ENCODE measurements at places on chromosomes 6 and 20. TPM values are rescaled to one million over a fixed set of nuclear protein-coding genes. Genes with fewer than 3 reads are reported as not detected.
A peak's percentile ranks its signal among the peaks of the same experiment; 100 is the strongest.

DNA sequence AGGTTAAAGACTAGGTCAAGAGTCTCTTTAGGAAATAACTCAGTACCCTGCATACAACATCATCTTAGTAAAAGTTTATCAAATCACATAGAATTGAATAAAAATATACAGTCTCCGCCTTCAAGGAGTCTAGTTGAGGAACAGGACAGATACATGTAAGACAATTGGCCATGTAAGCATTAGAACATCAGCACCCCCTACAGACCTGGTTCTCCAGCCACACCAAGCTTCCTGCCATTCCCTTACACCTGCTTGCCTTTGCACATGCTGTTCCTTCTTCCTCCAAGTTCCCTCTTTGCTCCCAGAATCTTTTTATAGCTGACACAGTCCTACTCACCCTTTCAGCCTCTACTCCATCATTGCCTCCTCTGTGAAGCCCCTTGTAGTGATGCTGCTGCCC, 187.8 kb upstream of the LRFN2 start:
- no peak for DNase-seq

GRCh38 chr6:142152746-142153145, 5.7 kb downstream of the VTA1 start:
- DNase-seq, result peak; percentile 60

Gene EZR
- total RNA-seq, result 55.2 TPM

- DNase-seq, result no peak
Observed at GRCh38 chr20:46159101-46159897, 41.2 kb downstream of the CD40 start.

- DNase-seq, result no peak
Observed at GRCh38 chr6:166079841-166080240, 87.8 kb downstream of the TBXT start.

DNA sequence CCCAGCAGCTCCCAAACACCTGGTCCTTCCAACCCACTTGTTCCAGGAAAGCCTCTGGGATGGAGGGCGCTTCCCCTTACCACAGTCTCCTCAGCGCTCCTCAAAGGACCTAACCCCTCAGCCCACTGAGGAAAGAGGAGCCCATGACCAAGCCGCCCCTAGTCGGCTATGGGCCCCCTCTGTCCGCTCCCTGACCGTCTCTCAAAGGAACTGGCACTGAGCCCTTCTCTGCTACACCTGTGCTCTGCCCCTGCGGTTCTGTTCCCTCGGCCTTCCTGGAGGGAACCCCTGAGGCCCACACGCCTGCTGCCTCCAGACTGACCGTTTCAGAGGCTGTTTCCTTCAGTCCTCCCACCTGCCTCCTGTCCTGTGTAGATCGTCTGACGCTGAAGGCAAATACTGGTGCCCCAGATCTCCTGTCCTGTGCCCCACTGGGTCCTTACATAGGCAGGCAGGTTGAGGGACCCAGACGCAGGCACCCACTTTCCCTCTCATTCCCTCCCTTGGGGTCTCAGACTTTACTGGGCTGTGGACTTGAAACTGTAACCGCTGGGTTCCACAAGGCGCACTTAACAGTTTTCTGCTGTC, 1.9 kb upstream of the SLC4A11 start:
- no peak for DNase-seq

DNA sequence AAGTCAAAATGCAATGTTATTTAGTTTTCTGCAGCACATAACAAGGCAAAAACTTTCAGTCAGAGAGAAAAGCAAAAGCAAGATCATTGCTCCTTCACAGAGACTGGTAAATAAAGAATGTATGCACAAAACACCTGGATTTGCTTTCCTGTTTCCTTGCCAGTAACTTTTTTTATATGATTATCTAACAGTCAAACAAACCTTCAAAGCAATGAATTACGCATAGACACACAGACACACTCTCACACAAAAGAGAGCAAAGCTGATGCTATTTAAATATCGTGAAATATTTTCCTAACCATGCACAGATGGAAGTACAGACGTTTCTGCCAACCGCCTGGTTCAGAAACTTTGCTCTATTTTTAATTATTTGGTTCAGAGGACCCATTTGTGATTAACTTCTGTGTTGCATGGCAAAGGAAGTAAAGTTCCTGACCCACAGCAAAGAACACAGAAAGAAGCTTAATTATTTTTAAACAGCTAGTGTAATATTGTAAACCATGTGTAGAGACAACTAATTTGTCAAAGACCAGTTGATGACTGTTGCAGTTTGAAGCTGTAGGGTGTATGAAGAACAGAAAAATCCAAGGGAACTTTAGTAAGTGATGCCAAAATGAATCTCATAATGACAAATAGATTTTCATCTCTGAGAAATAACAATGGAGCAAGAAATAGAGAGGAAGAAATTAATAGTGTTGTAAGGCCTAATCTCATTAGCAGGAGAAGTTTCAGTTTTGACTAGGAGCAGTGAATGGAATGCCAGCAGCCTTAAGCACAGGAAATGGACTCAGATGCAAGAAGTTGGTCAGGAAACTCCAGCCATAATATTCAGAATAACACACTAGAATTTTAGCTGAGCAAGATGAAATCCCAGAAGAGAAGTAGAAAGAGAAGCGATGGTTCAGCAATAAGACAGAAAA, 24.1 kb downstream of the ATXN1 start:
- peak; percentile 55 for DNase-seq
